ENCODE measurements at places on chromosomes 5 and 9.

DNA sequence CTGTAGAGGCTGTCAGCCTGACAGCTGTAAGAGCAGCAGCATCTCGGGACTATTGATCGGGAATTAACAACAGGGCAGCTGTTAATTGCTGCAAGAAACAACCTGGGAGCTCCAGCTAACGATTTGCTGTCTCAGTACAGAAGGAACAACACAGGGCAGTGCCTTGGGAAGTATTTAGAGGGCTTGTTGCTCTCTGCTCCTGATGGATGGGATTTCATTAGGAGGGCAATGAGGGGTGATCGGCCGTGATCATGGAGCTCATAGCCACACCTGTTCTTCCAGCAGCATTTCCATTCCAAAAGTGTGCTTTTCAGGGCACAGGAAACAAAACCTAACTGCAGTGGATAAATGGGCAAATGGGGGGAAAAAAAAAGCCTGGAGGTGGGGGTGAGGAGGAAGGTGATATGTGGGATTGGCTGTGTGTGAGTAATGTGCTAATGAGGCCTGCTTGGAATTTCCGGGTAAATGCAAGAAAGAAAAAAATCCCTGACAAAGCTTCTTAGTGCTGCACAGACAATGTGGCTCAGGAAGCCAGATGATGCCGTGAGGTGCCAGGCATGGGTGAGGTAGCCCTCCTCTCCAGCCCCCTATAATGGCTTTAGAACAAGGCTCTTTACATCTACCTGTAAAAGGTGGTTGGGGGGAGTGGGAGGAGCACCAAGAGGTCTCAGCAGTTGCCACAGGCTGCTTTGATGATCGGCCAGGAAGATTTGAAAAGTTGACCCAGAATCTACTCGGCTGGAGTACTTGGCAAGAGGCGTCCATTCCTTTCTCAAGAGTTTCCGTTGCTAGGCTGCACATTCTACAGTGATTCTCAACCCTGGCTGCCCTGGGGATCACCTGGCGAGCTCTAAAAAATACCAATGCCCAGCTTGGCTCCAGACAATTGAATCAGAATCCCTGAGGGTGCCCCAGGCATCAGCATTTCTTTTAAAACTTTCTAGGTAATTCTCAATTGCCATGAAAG is 139.5 kb upstream of the KLF9 start:
- no peak for DNase-seq

DNA sequence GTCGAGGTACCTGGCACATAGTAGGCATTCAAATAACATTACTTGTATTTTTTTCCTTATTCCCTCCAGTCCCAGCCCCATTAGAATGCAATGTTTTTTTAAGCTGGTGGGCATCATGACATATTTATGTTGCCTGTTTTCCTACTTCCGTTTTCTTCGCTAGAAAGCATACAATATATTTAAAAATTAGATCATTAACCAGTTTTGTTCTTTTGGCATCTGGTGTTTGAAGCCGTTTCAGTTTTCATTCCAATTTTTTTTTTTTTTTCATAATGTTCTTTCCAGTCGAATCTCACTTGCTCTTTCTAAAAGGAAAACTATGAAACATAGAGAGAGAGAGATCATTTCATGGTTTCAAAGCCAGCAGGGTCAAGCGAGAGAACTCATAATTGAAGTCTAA is 228.3 kb upstream of the C9orf72 start:
- DNase-seq = no peak

DNA sequence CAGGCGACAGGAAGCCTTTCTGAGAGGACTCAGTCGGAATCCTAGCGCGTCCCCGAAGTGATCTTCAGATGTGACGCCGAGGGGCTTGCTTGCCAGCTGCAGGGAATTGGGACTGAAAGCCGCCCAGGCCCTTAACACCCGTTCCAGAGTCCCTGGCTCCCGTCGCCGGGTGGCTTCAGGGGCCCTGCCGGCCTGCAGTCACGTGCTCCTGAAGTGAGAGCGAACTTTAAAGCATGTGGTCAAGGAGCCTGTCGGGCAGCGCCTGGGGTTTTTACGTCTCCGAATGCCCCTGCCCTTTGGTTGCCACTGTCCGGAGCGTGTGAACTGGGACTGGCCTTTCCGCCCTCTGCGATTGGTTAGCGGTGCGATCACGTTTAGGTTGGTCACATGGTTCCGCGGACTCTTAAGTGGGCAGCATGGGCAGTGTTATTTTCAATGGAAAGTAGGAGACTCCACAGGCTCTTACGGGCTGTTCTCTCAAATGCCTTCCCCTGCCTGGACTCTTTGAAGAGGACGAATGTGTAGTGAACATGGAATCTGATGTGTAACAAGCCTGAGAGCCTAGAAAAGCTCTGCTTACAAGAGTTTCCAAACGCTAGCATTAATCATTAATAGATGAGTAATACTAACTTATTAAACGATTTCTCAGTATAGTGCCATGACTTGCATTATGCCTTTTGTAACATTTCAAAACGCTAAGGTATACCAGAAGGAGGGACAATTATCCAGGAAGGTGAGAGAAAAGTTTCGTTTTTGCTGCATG is 1.9 kb downstream of the VLDLR start:
- no peak for DNase-seq

DNA sequence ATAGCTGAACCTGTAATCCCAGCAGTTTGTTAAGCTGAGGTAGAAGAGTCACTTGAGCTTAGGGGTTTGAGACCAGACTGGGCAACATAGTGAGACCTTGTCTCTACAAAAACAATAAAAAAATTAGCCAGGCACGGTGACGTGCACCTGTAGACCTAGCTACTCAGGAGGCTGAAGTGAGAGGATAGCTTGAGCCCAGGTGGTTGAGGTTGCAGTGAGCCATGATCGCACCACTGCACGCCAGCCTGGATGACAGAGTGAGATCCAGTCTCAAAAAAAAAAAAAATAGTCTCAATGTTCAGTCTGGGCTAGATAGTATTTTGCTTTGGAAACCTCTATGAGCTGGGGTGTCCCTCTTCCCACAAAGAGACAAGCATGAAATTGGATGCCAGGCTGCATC is 51.9 kb upstream of the IQGAP2 start:
- DNase-seq = no peak

GRCh38 chr9:123867034-123867433 is 62.9 kb downstream of the DENND1A start:
- DNase-seq = peak; percentile 49

- DNase-seq = no peak
These were observed 93.4 kb downstream of the PIP5K1B start for GRCh38 chr9:68798423-68798822.
